ENCODE measurements at places on chromosomes 12 and 14. TPM values are rescaled to one million over a fixed set of nuclear protein-coding genes. Genes with fewer than 3 reads are reported as not detected.

GRCh38 chr14:44135972-44136371 lies 371.1 kb downstream of the FSCB start:
- no peak for DNase-seq

DNA sequence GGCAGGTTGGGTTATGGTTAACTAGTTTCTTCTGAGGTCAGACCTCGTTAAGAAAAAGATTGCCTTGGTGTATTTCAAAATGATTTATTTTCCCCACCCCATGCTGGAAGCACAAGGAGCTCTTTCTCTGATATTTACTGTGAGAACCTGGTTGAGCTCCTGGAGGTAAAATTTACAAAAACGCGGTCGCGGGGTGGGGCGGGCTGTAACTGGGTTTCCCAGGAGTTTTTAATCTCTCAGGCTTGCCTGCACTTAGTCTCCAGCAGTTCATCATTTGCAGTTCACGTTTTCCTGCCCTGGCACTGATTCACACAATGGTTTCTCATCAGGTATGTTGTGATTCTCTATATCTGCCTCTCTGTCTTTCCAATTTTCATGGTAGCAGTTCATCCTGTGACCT lies 67.9 kb upstream of the PDE3A start:
- DNase-seq: no peak

- DNase-seq: no peak
Measured at GRCh38 chr12:122849352-122850047, 14.2 kb downstream of the HIP1R start.

DNA sequence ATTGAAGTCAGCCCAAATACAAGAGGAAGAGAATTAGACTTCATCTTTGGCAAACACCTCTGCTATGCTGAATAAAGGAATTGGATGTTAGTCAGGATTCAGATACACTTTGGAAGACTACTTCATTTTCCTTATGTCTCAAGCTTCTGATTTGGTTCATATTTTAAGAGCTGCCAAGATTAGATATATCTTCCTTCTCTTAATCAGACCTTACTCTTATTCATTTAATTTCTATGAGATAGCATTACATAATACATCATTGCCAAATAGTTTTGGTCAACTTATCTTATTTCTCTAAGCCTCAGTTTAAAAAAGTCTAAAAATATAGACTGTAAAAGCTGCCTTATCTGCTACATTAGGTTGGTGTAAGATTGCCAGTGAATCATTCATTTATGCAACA lies 330.6 kb upstream of the NAV3 start:
- no peak for DNase-seq

The TAS2R8 gene
- total RNA-seq: not detected

The KRT77 gene
- not detected for total RNA-seq

The FAM90A1 gene
- not detected for total RNA-seq

The IL26 gene
- not detected for total RNA-seq

The FLVCR2 gene
- total RNA-seq: 4.9 TPM

The SPIC gene
- total RNA-seq: not detected

All from endothelial cell of umbilical vein (primary cell).